Smooth muscle cell of the pulmonary artery (primary cell): ENCODE measurements at places on chromosomes 1 and 21. TPM values are rescaled to one million over a fixed set of nuclear protein-coding genes. Genes with fewer than 3 reads are reported as not detected.

Gene KCNE2
- not detected in 2 replicates for total RNA-seq

Gene SNRPE
- total RNA-seq, result 24.8 and 33.6 TPM in 2 replicates

Gene TRNP1
- 13.0 and 15.4 TPM in 2 replicates for total RNA-seq

Gene PLPP3
- total RNA-seq, result 49.2 and 306 TPM in 2 replicates

Gene RIMKLA
- total RNA-seq, result under 0.01 and 0.20 TPM in 2 replicates

Gene TLR5
- 0.26 and 0.36 TPM in 2 replicates for total RNA-seq

Gene PALMD
- 2.6 and 14.5 TPM in 2 replicates for total RNA-seq

Gene RNF19B
- 9.4 and 17.2 TPM in 2 replicates for total RNA-seq

Gene PROX1
- total RNA-seq, result 0.03 and 0.07 TPM in 2 replicates

Gene AGBL4
- not detected in 2 replicates for total RNA-seq

Gene C8A
- total RNA-seq, result not detected in 2 replicates

Gene GPR25
- total RNA-seq, result not detected in 2 replicates

Gene CFAP107
- not detected in 2 replicates for total RNA-seq

Gene OR2T2
- not detected in 2 replicates for total RNA-seq

Gene CR1
- total RNA-seq, result not detected in 2 replicates

Gene RABGAP1L
- 30.1 and 32.4 TPM in 2 replicates for total RNA-seq

Gene CDKN2C
- total RNA-seq, result 4.3 and 17.1 TPM in 2 replicates

Gene LCK
- not detected in 2 replicates for total RNA-seq

Gene VWA5B1
- total RNA-seq, result not detected in 2 replicates

Gene CD101
- 0.36 and 0.59 TPM in 2 replicates for total RNA-seq

Gene MMEL1
- 0.39 TPM in 1 of 2 replicates, not detected in the other for total RNA-seq

Gene CNIH3
- total RNA-seq, result 4.2 and 21.2 TPM in 2 replicates

Gene C2CD4D
- not detected in 2 replicates for total RNA-seq

Gene HPDL
- 0.33 and 0.86 TPM in 2 replicates for total RNA-seq

Gene LEMD1
- total RNA-seq, result not detected in 2 replicates

Gene FOXD3
- not detected in 2 replicates for total RNA-seq

Gene SLC35F3
- 0.23 TPM in 1 of 2 replicates, not detected in the other for total RNA-seq

Gene CFHR5
- not detected in 2 replicates for total RNA-seq

Gene LGR6
- total RNA-seq, result not detected in 2 replicates

Gene POU3F1
- 0.03 TPM in 1 of 2 replicates, not detected in the other for total RNA-seq

Gene LCE1B
- total RNA-seq, result not detected in 2 replicates

Gene CELA3B
- not detected in 2 replicates for total RNA-seq

Gene CNKSR1
- total RNA-seq, result 0.07 and 0.69 TPM in 2 replicates

Gene GREM2
- total RNA-seq, result 5.4 and 14.7 TPM in 2 replicates

Gene AADACL3
- total RNA-seq, result not detected in 2 replicates
